ENCODE measurements at places on chromosomes 2 and 18.

- DNase-seq, result no peak
Observed at GRCh38 chr2:10654069-10654468, 35.7 kb downstream of the NOL10 start.

GRCh38 chr2:168819050-168819715, 16.7 kb downstream of the NOSTRIN start:
- DNase-seq, result no peak

GRCh38 chr2:30113617-30114293, 33.1 kb upstream of the YPEL5 start:
- no peak for DNase-seq

DNA sequence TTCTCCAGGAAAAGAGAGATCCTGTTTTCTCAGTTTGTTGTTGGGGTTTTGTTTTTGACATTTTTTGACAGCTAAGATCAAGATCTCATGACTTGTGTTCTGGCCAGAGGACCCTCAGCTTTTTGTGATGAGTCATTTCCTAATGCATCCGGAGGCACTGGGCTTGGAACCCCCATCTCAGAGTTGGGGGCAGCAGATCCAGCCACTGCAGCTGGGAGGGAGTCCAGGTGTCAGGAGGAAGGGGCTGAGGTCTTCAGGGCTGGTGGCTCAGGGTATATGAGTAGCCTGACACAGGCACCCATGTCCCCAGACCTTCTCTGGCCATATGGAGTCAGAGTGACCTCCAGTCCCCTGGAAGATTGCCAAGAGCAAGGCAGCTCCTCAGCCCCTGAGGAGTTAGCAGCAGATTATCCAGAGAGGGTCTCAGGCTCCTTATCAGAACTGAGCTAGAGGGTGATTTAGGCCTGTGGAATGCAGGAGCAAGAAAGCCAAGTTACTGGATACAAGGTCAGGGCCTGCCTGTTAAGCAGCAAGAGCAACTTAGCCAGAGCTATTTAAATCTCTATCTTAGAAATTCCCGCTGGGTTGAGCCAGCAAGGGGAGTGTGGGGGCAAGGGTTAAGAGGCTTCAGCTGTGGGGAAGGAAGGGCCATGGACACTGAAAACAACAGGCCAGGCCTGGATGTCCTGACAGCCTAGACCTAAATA, 62.4 kb downstream of the TANC1 start:
- peak; percentile 66 for DNase-seq

DNA sequence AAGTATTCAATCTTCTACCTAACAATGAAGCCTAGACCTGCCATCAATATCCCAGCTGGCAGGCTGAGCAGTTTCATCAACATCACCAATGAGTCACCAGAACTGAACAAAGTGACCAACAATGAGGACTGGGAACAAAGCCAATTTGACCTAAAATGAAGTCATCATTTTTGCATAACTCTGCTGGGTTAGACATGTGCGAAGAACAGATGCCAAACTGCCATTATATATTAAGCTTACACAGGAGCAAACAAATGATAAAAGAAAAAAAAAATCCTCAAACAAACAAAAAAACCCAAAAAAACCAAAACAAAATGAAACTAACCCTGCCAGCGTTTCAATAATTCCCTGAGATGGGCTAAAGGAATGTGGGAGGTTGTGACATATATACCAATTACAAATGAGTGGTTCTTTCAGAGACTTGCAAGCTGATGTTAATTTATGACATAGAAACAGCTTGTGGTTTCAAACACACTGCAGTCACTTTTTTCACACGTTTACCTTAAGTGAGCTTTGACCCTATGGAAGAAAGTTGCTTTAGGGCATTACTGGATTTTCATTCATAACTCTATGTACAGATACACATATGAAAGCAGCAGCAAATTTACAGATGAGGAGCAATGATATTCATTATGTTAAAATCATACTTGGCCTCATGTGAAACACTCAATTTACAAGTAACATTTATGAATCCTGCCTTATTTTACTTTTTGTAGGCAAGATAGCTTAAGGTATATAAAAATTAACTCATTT, 56.9 kb upstream of the CCDC141 start:
- DNase-seq, result no peak

GRCh38 chr18:29361843-29362242, 1184.9 kb upstream of the CDH2 start:
- no peak for DNase-seq

Measured in left ventricle myocardium superior (tissue), 1 donor.